Natural killer cell (primary cell): ENCODE measurements at places on chromosomes 3 and 15. TPM values are rescaled to one million over a fixed set of nuclear protein-coding genes. Genes with fewer than 3 reads are reported as not detected.

- DNase-seq = no peak
These were observed 31.9 kb downstream of the TUSC7 start for GRCh38 chr3:116741467-116741866.

The NAA80 gene
- total RNA-seq = 29.6 TPM

The RHOV gene
- not detected for total RNA-seq

The VILL gene
- total RNA-seq = 25.6 TPM

GRCh38 chr15:45855210-45855906 lies 220.5 kb downstream of the SQOR start:
- no peak for DNase-seq

GRCh38 chr3:36957862-36958686 lies 13.2 kb upstream of the TRANK1 start:
- peak; percentile 27 for DNase-seq

DNA sequence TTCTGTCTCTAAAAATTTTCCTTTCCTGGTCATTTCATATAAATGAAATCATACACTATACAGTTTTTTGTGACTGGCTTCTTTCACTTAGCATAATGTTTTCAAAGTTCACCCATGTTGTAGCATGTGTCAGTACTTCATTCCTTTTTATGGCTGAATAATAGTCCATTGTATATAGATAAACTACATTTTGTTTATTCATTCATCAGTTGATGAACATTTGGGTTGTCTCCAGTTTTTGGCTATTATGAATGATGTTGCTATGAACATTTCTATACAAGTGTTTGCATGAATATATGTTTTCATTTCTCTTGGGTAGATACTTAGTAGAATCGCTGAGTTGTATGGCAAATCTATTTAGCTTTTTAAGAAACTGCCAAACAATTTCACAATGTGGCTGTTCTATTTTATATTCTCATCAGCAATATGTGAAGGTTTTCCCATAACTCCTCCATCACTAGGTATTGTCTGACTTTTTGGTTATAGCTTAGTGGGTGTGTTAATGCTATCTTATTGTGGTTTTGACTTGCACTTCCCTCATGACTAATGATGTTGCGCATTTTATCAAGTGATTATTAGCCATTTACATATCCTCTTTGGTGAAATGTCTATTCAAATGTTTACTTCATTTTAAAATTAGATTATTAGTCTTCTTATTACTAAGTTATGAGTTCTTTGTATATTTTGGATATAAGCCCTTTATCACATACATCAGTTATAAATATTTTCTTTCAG lies 21.7 kb upstream of the AP4E1 start:
- DNase-seq = no peak

DNA sequence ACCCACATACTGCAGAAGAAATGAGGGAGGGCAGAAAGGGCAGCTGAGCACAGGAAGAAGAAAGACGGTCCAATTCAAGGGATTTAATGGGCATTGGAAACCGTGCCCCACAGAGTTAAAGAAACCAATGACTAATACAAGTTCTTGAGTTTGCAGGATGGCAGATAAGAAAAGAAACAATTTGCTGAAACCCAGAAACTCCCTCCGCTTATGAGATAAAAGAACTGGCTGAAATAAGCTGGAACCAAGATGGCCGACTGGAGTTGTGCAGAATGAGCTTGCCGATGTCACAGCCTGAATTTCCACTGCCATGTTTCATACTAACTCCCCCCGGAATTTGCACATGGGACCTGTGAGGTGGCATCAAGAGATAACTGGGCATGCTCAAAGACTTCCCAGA lies 47.1 kb downstream of the SCAP start:
- DNase-seq = no peak

- DNase-seq = no peak
These were observed 2.5 kb downstream of the SNTN start for GRCh38 chr3:63654931-63655330.

The TERC gene
- 2.7 TPM for total RNA-seq

The LRRN1 gene
- 0.85 TPM for total RNA-seq

The SOX14 gene
- not detected for total RNA-seq

The TMEM45A gene
- 0.49 TPM for total RNA-seq

DNA sequence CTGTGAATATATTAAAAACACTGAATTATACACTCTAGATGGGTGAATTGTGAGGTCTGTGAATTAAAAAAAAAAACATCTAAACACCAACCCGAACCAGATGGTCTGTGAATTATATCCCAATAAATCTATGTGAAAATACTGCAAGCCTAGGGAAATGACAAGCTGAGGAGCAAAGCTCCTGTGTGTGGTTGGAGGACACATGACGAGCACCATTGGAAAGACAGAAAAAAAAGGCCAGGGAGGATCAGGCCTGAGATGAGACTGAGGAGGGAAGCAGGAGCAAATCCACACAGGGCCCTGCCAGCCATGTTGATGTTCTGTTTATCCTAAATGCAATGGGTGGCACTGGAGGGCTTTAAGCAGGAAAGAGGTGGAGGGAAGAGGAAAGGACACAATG lies 200.0 kb downstream of the RORA start:
- no peak for DNase-seq
